Activated naive CD8-positive, alpha-beta T cell treated with anti-CD3 and anti-CD28 coated beads, Interleukin-2, amount 50 U/mL, for 24 hours (primary cell): ENCODE measurements at places on chromosomes 5 and 9.
A peak's percentile ranks its signal among the peaks of the same experiment; 100 is the strongest.

GRCh38 chr9:116342061-116342460 is 188.5 kb downstream of the PAPPA start:
- no peak for DNase-seq

GRCh38 chr5:1235838-1236237 is 10.7 kb downstream of the SLC6A18 start:
- no peak for DNase-seq

DNA sequence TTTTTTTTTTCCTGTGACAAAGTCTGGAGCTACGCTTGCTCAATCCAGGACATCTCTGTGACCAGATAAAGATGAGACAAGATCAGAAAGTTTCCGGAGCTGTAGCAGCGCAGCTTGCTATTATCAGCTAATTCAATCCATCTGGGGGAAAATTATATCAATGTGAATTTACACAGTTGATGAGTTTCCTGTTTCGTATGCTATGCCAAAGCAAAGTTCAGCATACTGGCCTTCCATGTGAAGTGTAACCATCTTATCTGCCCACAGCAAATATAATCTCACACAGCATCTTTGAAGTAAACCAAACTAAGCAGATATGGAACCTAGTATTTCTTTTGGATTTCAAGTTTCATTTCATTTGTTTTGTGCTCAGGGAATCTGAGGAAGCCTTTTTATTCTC is 1767.7 kb downstream of the EFNA5 start:
- DNase-seq, result no peak

GRCh38 chr9:117919538-117919937 is 215.3 kb downstream of the TLR4 start:
- no peak for DNase-seq

- DNase-seq, result no peak
Observed at GRCh38 chr5:74239261-74239660, 401.3 kb downstream of the ENC1 start.

GRCh38 chr9:133347515-133347984 is 381 bp downstream of the MED22 start:
- peak; percentile 55 for DNase-seq
